ENCODE measurements at places on chromosomes 16 and 17.

- DNase-seq = no peak
Measured at GRCh38 chr16:28155293-28155692, 56.5 kb downstream of the XPO6 start.

DNA sequence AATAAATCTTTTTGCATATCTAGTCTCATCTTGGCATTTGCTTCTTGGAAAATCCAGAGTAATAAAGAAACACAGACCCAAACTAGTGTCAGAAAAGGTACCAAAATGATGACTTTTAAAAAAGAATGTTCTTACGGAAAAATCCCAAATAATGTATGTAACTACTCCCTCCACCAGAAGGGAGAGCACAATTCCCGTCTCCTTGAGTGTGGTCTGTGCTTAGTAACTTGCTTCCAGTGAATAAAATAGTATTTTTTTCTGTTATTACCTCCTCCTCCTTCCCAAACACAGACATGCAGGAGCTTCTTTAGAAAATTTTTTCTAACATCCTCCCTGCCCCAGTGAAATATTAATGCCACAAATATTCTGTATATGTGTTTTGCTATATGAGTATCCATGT, 358.1 kb downstream of the ZFHX3 start:
- DNase-seq = no peak

DNA sequence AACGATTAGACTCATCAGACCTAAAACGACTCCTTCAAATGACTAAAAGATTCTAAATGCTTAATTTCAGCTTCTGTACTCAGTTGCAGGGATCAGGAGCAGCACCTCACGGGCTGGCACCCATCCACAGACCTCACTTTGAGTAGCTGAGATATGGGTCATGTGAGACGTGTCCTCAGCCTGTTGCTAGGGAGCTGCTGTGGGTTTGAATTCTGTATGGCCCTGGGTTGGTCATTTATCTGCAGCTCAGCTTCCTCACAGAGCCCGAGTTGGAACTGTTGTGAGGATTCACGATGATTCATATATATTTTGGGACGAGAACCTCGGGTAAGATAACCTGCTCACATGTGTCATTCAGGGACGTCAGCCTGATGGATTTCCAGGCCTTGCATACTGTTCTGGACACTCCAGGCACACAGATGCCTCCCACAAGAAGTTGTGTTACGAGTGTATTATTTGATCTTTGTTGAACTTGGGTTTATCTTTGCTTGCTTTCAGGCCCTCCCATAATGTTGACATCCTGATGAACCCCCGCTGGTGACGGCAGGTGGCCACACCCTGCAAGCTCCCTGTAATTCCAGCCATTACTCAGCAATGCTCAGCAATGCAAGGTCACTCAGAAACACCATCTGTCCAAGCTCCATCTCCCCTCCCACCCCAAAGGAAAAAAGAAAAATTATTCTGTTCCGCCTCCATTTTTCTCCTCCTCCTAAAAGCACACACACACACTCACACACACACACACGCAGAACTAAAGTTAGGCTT, 137.6 kb downstream of the RBFOX3 start:
- no peak for DNase-seq

- no peak for DNase-seq
Measured at GRCh38 chr17:48632579-48633265, 6.6 kb upstream of the HOXB9 start.

- no peak for DNase-seq
Measured at GRCh38 chr17:81821603-81822311, 11.3 kb downstream of the MCRIP1 start.

Measured in stimulated activated CD8-positive, alpha-beta memory T cell treated with anti-CD3 and anti-CD28 coated beads, Interleukin-15, amount 100 ng/mL, for 4 hours (primary cell).